ENCODE measurements at places on chromosomes 3 and 15.

DNA sequence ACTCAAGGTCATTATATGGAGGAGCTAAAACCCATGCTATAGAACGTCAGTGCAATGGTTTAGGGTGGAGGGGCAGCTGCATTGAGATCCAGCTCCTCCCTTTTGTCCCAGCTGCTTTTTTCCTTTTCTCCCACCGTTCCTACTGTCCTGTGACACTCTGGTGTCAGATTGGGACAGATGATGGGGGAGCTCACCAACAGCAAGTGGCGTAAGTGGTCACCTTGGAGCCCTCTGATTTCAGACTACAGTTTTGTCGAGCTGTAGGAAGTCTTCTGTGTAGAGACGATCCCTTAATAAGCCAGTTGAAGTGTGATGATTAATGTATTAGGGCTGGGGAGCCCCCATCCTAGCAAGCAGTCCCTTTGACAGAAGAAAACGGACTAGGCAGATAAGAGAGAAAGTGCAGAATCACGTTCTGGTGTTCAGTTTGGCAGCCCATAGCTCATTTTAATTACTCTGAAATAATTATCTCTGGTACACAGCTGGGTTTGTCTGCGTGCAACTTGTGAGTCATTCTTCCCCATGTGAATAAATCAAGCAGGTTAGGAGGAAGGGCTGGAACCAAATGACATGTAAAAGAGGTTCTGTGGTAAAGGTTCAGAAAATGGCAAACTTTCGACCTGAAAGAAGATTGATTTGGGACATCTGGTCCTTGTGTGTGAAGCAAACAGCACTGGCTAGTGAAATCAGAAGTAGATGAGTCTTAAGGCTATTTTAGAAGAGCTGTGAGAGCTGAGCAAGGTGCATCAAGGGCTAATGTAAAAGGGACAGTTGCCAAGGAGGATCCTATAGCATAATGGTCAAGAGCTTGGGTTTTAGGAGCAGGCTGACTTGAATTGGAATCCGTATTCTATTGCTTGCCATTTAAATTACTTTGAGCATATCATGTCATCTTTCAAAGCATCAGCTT, 241.4 kb downstream of the EDEM1 start:
- peaks cover 3% of the 10 kb centered on the region for H3K27me3 ChIP-seq
- no peak overlapping the region for H3K27ac ChIP-seq
- DNase-seq, result no peak

- peaks cover 12% of the 10 kb centered on the region for H3K4me1 ChIP-seq
- no peak for DNase-seq
- no peaks in the 10 kb centered on the region for H3K27me3 ChIP-seq
Measured at GRCh38 chr3:64508140-64508539, 179.7 kb downstream of the ADAMTS9 start.

- H3K27me3 ChIP-seq, result no peaks in the 10 kb centered on the region
- peaks cover 1% of the 10 kb centered on the region for H3K36me3 ChIP-seq
- H3K4me1 ChIP-seq, result peaks cover 3% of the 10 kb centered on the region
- H3K4me3 ChIP-seq, result no peak overlapping the region
- no peak for DNase-seq
Measured at GRCh38 chr3:48280881-48281280, 40.0 kb downstream of the ZNF589 start.

- no peak for DNase-seq
- H3K27me3 ChIP-seq, result peaks cover 53% of the 10 kb centered on the region
- peaks cover 24% of the 10 kb centered on the region for H3K4me1 ChIP-seq
- H3K27ac ChIP-seq, result no peak overlapping the region
- peaks cover 1% of the 10 kb centered on the region for H3K36me3 ChIP-seq
- H3K4me3 ChIP-seq, result no peak overlapping the region
Measured at GRCh38 chr3:53773021-53773436, 73.2 kb downstream of the CHDH start.

DNA sequence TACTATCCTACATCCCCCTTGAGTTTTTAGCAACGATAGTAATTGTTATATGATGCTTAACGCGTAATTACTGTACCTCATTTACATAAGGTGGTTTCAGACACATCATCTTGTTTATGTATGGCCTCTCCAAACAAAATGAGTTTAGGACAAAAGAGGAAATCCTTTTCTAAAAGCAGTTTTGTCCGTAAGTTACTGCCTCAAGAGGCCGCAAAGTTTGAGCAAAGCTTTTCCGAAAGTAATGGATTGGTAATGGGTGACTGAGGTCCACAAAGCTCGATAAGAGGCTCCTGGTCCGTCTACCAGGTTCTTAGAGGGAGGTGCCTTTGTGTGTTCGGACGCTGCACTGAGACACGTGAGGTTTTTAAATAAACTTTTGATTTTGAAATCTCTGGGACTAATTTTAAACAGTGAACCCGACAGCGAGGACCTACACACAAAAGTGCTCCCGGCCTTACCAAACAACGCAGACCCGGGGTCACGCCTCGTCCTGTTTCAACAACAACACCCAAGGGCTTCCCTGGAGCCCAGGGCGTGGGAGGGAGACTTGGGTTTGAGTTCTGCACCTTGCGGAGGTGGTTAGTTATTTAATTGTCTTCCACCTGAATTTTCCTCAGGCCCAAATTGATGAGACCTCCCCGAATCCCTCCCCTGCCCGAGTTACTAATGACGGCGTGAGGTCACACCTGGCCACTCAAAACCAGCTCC, 456 bp upstream of the C15orf61 start:
- no peaks in the 10 kb centered on the region for H3K27me3 ChIP-seq
- H3K4me3 ChIP-seq, result peak overlapping the region; percentile 94
- DNase-seq, result no peak
- peaks cover 25% of the 10 kb centered on the region for H3K4me1 ChIP-seq

- no peak for DNase-seq
- no peaks in the 10 kb centered on the region for H3K36me3 ChIP-seq
- H3K27ac ChIP-seq, result no peak overlapping the region
- peaks cover 6% of the 10 kb centered on the region for H3K27me3 ChIP-seq
- no peak overlapping the region for H3K4me3 ChIP-seq
- peaks cover 5% of the 10 kb centered on the region for H3K4me1 ChIP-seq
Measured at GRCh38 chr3:150528354-150528797, 17.9 kb downstream of the SERP1 start.

- no peak overlapping the region for H3K27ac ChIP-seq
- no peak overlapping the region for H3K4me3 ChIP-seq
- no peaks in the 10 kb centered on the region for H3K27me3 ChIP-seq
- peaks cover 49% of the 10 kb centered on the region for H3K36me3 ChIP-seq
- DNase-seq, result no peak
- H3K4me1 ChIP-seq, result peaks cover 32% of the 10 kb centered on the region
Measured at GRCh38 chr3:190575437-190576185, 61.7 kb downstream of the IL1RAP start.

DNA sequence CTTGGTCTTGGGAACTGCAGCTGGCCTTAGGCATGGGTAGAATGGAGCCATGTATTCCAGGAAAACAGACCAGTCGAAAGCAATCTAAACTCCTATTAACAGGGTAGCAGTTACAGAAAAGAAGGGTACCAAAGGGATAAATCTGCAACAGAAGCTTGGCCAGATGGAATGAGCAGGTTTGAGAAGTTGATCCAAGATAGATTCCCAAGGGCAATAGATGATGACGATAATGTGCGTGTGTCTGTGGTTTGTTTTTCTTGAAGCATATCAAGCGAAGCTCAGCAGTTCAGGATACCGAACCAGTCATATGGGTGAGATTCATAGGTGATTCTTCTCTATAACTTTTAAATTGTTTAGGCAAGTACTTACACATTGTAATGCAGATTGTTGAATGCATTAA, 203.8 kb upstream of the SEMA6D start:
- DNase-seq, result no peak
- H3K4me3 ChIP-seq, result no peak overlapping the region
- H3K36me3 ChIP-seq, result no peaks in the 10 kb centered on the region
- H3K4me1 ChIP-seq, result no peaks in the 10 kb centered on the region

DNA sequence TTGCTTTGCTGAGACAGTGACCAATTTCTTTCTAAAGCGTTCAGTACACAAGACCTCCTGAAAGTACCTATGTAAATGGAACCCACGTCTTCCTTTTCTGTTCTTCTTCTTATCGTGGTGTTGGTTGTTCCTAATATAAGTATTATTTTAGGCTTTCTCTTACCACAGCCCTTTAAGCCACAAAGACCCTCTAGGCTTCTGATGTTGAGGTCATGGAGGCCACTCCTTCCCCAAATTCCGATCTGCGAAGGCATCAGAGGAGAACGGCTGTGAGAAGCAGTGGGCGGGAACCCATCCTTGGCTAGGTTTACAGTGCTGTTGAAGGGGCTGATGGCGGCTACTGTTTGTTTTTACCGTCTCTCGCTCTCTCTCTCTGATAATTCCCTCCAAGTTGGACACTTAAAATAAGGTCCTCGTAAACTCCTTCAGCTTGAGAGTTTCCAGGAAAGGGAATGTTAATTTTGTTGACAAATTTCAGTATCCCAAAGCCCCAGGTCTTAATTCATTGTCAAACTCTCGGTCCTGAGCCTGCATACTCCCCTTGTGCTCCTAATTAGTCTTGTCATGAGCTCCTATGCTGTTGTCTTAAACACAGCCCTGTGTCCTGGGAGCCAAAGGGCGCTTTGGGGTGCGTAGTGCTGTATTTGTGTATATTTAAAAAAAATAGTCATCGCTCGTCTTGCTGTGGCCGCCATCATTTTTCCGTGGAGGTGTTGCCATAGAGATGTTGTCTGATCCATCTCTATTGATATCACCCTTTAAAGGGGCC, 178.8 kb downstream of the OPA1 start:
- H3K4me1 ChIP-seq, result peaks cover 4% of the 10 kb centered on the region
- peaks cover 23% of the 10 kb centered on the region for H3K27me3 ChIP-seq
- DNase-seq, result peak; percentile 28
- no peaks in the 10 kb centered on the region for H3K36me3 ChIP-seq
- no peak overlapping the region for H3K27ac ChIP-seq

- H3K27me3 ChIP-seq, result no peaks in the 10 kb centered on the region
- no peak overlapping the region for H3K4me3 ChIP-seq
- DNase-seq, result no peak
- H3K4me1 ChIP-seq, result no peaks in the 10 kb centered on the region
- no peaks in the 10 kb centered on the region for H3K36me3 ChIP-seq
- H3K27ac ChIP-seq, result no peak overlapping the region
Measured at GRCh38 chr3:70342149-70342548, 29.7 kb upstream of the MDFIC2 start.

DNA sequence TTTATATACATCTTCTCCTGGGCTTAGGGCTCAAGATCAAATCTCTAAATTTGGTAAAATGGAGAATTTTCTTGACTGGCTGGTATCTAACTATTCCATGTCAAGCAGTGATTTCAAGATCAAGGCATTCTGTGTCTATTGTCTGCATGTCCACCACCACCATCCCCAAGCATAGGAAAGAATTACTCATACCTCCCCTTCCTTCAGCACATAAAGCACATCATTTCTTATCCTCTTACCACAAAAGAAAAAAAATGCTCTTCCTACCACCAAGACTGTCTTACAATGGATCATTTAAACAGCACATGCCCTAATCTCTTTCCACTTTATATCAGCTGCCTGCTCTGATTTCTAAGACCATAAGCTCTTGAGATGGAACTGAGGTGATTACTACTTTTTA, 470.5 kb upstream of the THBS1 start:
- peaks cover 20% of the 10 kb centered on the region for H3K27me3 ChIP-seq
- DNase-seq, result no peak
- no peaks in the 10 kb centered on the region for H3K4me1 ChIP-seq
- no peaks in the 10 kb centered on the region for H3K36me3 ChIP-seq
- no peak overlapping the region for H3K4me3 ChIP-seq
- H3K27ac ChIP-seq, result no peak overlapping the region

- peaks cover 12% of the 10 kb centered on the region for H3K27me3 ChIP-seq
- no peak overlapping the region for H3K4me3 ChIP-seq
- no peak for DNase-seq
- H3K4me1 ChIP-seq, result no peaks in the 10 kb centered on the region
- no peak overlapping the region for H3K27ac ChIP-seq
- H3K36me3 ChIP-seq, result no peaks in the 10 kb centered on the region
Measured at GRCh38 chr15:92200891-92201290, 192.8 kb upstream of the ST8SIA2 start.

GRCh38 chr15:98648654-98649471, 524 bp downstream of the IGF1R start:
- peak overlapping the region; percentile 70 for H3K4me3 ChIP-seq
- peak overlapping the region; percentile 75 for H3K27ac ChIP-seq
- peaks cover 28% of the 10 kb centered on the region for H3K4me1 ChIP-seq
- DNase-seq, result no peak

DNA sequence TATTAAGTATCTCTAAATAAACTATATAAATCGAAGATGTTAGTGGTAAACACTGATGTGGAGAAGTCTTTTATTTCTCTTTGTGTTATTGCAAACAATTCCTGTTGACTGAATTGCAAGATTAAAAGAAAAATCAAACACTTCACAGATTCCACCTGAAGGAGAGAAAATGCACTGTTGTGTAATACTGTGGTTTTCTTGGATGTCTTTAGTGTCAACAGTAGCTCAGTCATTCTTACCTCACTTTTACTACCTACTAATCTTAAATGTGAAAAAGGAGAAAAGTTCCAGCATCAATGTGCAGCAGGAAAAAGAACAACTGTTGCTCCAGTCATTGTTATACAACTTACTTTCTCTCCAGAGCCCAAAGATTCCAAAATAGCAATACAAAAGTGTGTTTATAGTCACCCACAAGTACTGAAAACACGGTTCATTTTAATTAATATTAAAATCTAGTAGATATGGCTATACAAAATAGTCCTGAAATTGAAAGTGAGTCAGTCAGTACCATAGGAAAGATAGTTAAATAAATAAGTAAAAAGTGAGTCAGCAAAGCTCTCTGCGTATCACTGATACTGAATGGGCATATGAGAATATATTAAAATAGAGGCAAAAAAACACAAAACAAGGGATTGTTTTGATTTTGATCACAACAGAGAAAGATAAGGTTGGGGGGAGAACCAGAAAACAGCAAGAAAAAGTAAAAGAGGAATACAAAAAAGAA, 90.5 kb upstream of the CSPG5 start:
- no peak overlapping the region for H3K4me3 ChIP-seq
- no peak for DNase-seq
- no peaks in the 10 kb centered on the region for H3K27me3 ChIP-seq
- no peak overlapping the region for H3K27ac ChIP-seq

DNA sequence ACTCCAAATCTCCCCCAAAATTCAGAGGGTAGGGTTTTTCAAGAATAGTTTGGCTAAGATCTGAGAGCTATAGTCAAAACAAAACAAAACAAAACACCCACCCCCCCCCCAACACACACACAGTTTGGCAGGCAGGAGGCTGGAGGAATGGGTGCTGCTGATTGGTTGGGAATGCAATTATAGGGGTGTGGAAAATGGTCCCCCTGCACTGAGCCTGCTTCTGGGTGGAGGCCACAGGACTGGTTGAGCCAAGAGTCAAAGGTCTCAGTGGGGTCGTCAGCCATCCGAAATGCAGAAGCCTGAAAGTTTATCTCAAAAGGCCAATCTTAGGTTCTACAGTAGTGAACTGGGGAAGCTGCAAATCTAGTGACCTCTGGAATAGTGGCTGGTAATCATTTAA, 2.5 kb upstream of the HACD2 start:
- H3K4me3 ChIP-seq, result no peak overlapping the region
- peaks cover 46% of the 10 kb centered on the region for H3K36me3 ChIP-seq
- DNase-seq, result no peak
- no peak overlapping the region for H3K27ac ChIP-seq
- peaks cover 21% of the 10 kb centered on the region for H3K4me1 ChIP-seq

- no peaks in the 10 kb centered on the region for H3K4me1 ChIP-seq
- no peaks in the 10 kb centered on the region for H3K27me3 ChIP-seq
- DNase-seq, result peak; percentile 51
- H3K4me3 ChIP-seq, result no peak overlapping the region
- H3K27ac ChIP-seq, result no peak overlapping the region
- no peaks in the 10 kb centered on the region for H3K36me3 ChIP-seq
Measured at GRCh38 chr15:23642413-23643044, 5.1 kb downstream of the MAGEL2 start.

- peaks cover 5% of the 10 kb centered on the region for H3K36me3 ChIP-seq
- peaks cover 22% of the 10 kb centered on the region for H3K4me1 ChIP-seq
- no peak overlapping the region for H3K27ac ChIP-seq
- H3K27me3 ChIP-seq, result peaks cover 32% of the 10 kb centered on the region
- no peak for DNase-seq
- H3K4me3 ChIP-seq, result no peak overlapping the region
Measured at GRCh38 chr15:82971218-82971984, 14.6 kb upstream of the RAMAC start.
